ENCODE measurements at places on chromosomes 1 and 21.
A peak's percentile ranks its signal among the peaks of the same experiment; 100 is the strongest.

DNA sequence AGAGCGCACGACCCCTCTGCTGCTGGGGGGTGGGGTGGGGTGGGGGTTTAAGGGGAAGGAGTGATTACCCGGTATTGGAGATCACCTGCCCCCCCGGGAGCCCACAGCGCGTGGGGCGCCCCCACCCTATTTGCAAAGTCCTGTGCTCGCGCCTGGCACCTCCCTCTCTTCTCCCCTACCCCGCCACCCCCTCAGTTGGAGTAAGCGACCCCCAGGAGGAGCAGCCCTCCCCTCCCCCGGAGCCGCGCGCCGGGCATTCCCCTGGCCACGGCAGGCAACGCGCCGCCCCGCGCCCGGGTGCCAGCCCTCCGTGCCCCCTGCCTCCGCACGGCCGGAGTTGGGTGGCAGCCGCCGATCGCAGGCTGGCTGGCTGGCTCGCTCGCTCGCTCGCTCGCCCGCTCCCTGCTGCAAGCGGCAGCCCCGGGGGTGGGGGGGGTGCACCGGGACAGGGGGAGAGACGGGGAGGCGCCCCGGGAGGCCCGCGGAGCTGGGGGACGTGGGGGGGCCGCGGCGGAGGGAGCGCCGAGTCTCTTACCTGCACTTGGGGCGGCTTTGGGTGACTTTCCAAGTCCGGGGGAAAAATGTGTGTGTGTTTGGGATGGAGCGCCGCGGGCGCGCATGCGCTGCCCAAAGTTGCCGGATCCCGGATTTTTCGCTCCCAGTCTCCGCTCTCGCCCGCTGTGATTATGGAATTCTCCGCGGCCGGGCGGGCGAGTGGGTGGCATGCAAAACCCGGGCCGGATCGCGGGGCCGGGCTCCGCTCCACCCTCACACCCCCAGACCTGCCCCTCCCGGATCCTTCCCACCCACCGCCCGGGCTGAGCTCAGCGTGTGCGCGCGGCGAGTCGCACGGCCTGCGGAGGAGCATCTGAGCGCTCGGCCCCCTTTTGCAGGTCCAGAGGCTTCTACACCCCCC lies at the start of gene CASZ1:
Gene CASZ1 (minus strand): TSS at position 618 of the 916 bp plus-strand sequence. CDS start 102,757 bp downstream, outside the sequence.
- no peak for DNase-seq

DNA sequence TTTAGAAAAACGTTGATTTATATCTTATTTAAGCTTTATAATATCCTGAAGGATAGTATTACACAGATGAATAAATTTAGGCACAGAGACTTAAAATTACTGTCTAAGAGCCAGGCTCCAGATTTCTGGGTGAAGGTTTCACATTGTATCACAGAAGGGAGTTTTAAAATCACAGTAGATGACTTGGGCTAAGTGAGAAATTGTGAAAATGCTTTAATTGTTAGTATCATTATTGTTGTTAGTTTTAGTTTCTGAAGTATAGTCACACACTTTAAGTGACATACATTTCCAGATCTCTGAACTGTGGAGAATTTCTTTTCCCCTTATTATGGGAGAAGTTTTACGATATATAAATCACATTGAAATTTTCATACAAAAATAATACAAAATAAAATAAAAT lies 83.5 kb downstream of the NDUFS5 start:
- DNase-seq: no peak

DNA sequence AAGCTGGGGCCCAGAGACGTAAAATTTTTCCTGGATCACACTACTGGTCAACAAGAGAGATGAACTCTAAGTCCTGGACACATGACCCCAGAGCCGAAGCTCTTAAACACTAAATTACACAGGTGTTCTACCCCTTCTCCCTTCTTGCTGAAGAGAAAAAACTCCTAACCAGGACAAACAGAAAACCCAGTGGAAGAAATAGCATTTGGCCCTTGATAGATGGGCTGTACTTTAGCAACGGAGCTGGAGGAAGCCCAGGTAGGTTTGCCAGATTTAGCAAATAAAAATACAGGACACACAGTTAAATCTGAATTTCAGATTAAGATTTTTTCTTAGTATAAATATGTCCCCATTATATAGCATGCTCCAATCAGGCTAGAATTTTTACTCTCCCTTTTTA lies 72.7 kb downstream of the DIRAS3 start:
- DNase-seq: no peak

- no peak for DNase-seq
Observed at GRCh38 chr1:18057623-18058022, 50.0 kb upstream of the IGSF21 start.

DNA sequence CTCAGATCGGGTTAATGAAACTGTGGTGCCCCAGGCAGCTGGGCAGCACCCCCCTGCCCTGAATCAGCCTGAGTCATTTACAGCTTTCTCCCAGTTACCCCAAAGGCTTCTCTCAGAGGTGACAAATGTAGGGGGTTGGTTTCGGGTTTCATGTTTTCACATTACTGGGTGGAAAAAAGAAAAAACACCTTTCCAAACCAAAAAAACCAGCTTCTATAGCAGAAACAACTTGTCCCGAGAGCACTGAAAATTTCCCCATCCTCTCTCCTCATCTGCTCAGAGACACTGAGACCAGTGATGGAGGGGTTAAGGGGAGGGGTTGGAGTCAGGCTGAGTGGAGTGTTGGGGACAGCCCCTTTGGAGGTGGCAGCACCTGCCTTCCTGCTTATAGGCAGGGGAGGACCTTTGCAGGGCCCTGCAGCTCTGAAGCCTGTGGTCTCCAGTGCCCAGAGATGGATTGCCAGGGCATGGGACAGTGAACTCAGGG lies 15.6 kb downstream of the UTP11 start:
- peak; percentile 86 for DNase-seq

- DNase-seq: no peak
Observed at GRCh38 chr1:3996846-3997705, 97.0 kb upstream of the C1orf174 start.

DNA sequence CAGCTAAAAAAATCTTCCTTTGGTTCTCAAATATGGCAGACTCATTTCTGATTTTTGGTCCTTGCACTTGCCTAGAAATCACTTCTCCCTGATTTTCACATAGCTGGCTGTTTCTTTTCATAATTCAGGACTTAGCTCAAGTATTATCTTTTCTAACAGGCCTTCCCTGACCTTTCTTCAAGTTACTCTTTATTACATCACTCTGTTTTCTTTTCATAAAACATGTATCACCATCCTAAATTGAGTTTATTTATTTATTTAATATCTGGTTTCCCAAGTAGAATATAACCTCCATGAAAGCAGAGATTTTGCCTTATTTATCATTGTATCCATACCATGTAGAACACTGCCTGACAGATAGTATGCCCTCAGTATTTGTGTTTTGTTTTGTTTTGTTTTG lies 18.2 kb upstream of the GNG5 start:
- DNase-seq: no peak

DNA sequence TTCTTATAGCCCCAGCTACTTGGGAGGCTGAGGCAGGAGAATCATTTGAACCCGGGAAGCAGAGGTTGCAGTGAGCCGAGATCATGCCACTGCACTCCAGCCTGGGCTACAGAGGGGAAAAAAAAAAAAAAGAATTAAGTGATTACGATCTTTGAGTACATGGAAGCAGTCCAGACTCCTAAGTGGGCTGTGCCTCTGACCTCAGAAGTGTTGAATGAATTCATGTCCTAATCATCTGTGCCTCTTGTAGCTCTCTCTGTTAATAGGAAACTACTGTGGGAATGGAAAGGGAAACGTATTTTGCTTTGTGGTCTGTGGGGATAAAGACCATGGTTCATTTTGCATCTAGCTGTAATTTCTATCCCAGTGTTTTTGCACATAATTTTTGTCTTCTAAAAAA lies 8.4 kb upstream of the IVNS1ABP start:
- DNase-seq: no peak

- DNase-seq: no peak
Observed at GRCh38 chr1:24867084-24867870, 62.8 kb downstream of the RUNX3 start.

GRCh38 chr1:97138515-97139032 lies 417.0 kb downstream of the PTBP2 start:
- no peak for DNase-seq

DNA sequence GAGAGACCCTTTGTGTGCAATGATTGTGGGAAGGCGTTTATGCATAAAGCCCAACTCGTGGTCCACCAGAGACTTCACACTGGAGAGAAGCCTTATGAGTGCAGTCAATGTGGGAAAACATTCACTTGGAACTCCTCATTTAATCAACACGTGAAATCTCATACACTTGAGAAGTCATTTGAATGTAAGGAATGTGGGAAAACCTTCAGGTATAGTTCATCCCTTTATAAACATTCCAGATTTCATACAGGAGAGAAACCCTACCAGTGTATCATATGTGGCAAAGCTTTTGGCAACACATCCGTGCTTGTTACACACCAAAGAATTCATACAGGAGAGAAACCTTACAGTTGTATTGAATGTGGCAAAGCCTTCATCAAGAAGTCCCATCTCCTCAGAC lies 15.5 kb downstream of the ZNF684 start:
- no peak for DNase-seq

DNA sequence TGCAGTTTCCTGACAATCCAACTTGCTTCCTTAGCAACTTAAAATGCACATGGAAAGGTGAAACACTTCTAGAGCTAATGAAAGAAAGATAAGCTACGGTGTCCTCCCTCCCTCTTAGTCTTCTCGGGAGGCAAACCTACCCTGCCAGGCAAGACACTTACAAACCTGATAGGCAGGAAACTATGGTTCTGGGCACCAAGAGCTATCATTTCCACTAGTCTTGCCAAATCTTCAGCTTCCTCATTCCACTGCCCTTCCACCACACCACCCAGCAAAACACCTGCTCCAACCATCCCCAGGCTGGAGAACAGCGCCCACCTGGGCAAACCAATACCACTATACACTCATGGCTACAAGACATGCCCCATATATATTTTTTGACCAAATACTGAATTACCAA lies 15.2 kb downstream of the NDC1 start:
- DNase-seq: no peak

DNA sequence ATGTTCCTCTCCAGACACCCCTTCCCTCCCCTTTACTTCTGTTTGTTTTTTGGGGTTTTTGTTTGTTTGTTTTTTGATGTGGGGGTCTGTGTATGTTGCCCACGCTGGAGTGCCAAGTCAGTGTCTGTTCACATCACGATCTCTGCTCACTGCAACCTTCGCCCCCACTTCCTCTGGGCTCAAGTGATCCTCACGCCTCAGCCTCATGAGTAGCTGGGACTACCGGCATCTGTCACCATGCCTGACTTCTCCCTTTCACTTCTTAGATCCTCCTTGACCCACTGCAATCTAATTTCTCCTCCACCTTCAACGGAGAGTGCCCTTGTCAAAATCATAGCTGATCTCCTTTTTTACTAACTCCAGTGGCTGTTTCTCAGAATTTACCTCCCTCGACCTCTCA lies 100.7 kb upstream of the KIF26B start:
- DNase-seq: no peak

- no peak for DNase-seq
Observed at GRCh38 chr1:94772230-94772641, 47.9 kb upstream of the SLC44A3 start.

- no peak for DNase-seq
Observed at GRCh38 chr1:170619241-170620028, 44.5 kb upstream of the PRRX1 start.

- no peak for DNase-seq
Observed at GRCh38 chr1:39238476-39238875, 34.0 kb downstream of the MACF1 start.

DNA sequence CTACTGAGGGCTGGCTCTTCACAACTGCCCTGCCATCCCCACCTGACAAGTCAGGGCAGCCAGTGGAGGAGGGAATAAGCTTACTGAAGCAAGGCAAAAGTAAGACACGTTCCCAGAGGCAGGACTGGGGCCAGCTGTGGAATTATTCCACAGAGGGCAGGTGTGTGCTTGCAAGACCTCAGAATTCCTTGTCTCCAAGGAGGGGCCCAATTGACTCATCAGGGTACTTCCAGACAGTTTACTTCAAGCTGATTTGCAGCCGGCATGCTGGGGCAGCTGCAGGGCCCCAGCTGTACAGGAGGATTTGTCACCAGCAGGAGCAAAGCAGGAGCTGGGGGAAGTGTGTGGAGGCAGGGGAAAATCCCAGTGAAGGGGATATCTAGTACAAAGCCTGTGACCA lies 167.5 kb upstream of the CAMK1G start:
- no peak for DNase-seq

Measured in activated CD8-positive, alpha-beta T cell treated with anti-CD3 and anti-CD28 coated beads for 36 hours (primary cell).